NCI-H446 treated with DMSO at 0.1 percent for 48 hours (cell line): ENCODE measurements at places on chromosomes 6 and 20.

GRCh38 chr6:162493917-162494316 lies 233.6 kb downstream of the PRKN start:
- DNase-seq = no peak

DNA sequence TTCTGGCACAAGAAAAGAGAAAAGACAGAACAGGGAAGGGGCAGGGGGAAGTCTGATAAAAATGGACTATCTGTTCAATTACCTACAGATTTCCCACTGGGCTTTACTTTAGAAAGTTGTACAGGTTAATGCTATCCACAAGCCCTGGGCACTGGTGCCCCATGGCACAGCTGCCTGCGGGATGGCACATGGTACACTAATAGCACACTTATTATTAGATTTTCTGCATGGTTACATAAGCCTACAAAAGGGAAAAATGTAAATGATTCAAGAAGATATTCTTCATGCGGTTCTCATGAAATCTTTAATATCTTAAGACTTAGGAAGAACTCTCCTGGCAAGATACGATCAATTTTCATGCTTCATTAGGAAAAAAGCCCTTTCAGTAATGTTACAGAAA lies 137.5 kb downstream of the GMPR start:
- DNase-seq = no peak

GRCh38 chr6:117561128-117561527 lies 41.2 kb downstream of the GOPC start:
- DNase-seq = no peak

- DNase-seq = peak; percentile 27
These were observed 44.9 kb upstream of the TLDC2 start for GRCh38 chr20:36830791-36831691.

DNA sequence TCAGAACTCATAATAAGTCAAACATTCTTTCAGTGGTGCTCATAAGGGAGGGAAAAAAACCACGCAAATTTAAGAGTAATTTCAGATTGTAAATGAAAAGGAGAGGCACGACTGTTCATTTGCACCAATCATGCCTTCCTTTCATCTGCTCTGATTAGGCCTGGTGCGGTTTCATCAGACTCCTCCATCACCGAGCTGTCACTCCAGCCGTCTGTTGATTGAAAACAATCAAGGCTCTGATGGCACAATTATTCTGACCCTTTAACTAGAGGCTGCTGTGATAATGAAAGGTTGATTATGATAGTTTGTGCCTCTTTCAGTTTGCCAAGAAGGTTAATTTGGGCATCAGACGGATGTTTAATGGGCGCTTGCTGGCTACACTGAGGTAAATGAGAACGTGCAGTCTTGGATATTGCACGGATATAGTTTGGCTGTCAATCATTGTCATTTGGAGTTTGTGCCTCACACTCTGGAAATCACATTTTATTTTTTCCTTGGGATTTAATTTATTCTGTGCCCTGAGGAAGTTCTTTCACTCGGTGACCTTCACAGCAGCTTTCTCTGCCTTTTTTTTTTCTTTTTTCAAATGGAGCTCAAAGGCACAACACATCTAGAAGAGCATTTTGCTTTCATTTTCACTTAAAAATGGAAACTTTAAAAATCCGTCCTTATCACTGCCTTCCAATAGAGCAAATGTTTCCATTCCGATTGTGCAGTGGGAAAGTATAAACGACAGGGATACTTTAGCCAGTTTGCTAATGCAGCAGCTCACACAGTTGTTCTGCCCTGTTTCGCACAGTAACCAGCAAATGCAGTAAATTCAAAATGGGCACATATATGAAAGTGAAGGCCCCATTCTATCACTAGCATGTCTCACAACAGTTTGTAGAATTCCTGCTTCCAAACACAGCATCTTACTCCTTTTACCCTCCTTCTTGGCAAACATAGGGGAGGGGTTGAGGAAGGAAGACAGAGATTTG lies 172.8 kb downstream of the KLHL32 start:
- no peak for DNase-seq

GRCh38 chr6:26232940-26233648 lies 131.9 kb upstream of the BTN3A2 start:
- DNase-seq = no peak

DNA sequence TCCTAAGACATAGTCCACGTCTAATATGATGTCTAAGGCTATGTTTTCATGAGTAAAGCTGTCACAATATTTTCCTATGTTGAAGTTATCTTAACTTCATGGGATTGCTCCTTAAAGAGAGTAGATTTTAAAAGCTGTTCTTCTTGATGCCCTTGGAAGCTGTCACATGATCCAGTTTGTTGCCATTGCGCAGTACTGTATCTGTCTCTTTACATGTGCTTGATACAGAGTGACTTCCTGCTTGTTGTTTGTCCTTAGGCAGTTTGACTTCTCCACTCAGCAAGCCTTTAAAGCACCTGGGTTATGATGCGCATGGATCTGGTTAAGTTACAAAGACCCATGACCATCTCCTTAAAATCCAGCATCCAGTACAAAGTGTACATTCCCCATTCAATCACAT lies 85.4 kb downstream of the CDYL start:
- no peak for DNase-seq

DNA sequence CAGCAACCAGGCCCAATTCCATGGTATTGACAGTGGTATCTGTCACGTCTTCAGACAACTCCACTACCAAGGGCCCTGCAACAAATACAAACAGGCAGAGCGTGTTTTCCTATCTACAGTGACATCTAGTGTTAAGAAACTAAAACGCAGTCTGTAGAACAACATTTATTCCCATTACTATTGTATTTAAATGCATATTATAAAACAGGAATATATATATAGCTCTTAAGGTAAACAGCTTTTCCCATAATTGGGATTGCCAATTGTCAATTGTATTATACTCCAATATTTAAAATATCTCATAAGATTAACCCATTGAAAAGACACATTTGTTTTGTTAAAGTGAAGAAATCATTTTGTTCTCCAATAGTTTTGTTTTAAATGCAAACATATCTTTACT lies 97.2 kb downstream of the KIF16B start:
- DNase-seq = peak; percentile 68

- no peak for DNase-seq
These were observed 29.6 kb upstream of the TMEM244 start for GRCh38 chr6:129890701-129891100.

DNA sequence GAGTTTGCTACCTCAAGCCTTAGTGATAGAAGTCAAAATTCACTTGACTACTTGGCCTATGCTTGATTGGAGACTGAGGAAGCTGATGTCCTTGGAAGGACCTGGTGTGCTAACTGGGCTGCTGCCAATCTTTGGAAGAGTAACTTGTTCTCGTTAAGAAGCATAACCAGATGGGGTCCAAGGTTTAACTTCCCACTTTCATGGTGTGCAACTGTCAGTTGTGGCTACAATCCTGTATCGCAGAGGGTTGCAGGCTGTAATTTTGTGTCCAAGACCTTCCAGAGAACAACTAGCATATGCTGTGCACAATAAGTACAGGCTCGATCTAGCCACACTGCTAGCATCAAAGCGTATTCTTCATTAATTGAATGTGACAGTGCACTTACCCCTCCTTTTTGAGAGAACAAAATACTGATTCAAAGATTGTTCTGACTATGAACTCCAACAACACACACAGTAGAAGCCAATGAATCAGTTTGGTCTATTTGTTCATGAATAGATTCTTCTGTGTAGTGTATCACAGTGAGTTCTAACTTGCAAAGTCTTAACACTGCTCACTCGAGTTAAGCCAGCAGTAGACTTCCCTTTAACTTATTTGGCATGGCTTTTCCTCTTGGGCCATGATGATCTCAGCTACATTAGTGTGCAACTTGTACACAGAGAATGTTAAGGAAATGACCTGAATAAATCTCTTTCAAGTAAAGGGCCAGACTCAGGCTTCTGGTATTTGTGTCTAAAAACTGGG lies 15.8 kb upstream of the PLCB1 start:
- no peak for DNase-seq

GRCh38 chr6:125549202-125549884 lies 200.1 kb upstream of the HEY2 start:
- no peak for DNase-seq

GRCh38 chr6:169156108-169156792 lies 97.4 kb downstream of the THBS2 start:
- DNase-seq = no peak

GRCh38 chr20:5657190-5657875 lies 92.9 kb upstream of the SHLD1 start:
- no peak for DNase-seq

GRCh38 chr20:32941155-32941885 lies 62.9 kb downstream of the SUN5 start:
- no peak for DNase-seq

DNA sequence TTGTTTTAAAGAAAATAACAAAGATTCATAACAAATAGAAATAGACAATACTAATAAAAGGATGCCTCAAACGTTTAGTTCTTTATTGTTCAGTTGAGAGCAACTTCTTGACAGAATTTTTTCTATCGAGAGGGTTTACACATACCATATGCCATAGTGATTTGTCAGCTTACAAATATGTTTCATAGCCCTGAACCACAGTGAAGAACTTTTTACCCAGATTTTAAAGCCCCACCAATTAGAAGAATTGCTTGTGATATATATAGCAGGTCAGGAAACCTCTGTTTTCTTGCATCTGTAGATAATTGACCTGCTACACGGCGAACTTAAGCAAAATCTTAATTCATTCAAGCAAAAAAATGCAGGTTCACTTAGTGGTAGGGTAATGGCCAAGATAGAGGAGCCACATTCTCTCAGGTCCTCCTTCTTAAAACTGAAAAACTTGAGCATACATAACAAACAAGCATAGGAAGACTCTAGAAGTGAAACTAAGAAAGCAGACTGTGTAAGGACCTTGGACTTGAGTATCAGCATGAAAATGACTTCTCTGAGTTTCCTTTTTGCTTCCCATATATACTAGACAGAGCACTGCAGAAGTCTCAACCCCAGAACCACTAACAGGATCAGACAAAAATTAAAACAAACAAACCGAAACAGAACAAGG lies 39.5 kb downstream of the CRISP1 start:
- DNase-seq = no peak

DNA sequence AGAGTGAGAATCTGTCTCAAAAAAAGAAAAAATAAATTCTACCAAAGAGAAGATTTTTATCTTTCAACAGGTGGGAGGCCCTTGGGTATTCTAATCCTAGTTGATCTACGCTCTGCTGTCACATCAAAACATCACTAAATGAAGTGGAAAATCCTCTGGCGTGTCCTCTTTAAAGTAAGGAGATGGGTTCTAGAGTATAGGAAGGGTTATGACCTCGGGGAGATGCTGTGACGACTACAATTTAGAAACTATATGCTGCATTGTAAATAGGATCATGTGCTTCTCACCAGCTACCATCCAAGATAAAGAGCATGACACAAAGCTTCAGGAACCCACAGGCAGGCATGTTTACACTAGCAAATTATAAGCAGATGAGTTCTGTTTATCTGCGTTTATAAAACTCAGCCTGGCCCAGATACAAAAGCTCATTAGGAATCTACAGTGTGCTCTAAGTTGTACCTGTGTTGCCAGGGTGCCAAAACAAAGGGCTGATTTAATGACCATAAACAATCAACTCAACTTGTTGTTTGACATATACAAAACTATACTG lies 197.1 kb upstream of the PLN start:
- DNase-seq = no peak

DNA sequence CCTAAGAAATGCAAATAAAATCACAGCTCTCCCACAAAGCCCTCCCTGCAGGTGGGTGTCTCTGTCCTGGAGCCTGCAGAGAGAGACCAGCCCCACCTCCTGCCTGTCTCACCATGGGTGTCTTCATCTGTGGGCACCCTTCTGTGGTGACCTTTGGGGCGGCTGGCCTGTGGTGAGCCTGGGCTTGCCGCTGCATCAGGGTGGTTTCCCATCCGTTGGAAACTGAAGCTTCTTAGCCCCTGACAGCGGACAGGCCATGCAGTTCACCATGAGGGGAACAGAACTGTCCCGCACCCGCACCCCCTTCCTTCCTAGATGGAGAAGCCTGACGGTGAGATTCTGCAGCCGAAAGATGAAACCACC lies 42.3 kb upstream of the FRMD1 start:
- no peak for DNase-seq

DNA sequence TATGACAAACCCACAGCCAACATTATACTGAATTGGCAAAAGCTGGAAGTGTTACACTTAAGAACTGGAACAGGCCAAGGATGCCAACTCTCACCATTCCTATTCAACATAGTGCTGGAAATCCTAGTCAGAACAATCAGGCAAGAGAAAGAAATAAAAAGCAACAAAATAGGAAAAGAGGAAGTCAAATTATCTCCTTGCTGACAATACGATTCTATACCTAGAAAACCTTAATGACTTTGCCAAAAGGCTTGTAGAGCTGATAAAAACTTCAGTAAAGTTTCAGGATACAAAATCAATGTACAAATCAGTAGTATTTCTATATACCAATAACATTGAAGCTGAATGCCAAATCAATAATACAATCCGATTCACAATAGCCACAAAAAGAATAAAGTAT lies 32.4 kb downstream of the OR5V1 start:
- DNase-seq = no peak

DNA sequence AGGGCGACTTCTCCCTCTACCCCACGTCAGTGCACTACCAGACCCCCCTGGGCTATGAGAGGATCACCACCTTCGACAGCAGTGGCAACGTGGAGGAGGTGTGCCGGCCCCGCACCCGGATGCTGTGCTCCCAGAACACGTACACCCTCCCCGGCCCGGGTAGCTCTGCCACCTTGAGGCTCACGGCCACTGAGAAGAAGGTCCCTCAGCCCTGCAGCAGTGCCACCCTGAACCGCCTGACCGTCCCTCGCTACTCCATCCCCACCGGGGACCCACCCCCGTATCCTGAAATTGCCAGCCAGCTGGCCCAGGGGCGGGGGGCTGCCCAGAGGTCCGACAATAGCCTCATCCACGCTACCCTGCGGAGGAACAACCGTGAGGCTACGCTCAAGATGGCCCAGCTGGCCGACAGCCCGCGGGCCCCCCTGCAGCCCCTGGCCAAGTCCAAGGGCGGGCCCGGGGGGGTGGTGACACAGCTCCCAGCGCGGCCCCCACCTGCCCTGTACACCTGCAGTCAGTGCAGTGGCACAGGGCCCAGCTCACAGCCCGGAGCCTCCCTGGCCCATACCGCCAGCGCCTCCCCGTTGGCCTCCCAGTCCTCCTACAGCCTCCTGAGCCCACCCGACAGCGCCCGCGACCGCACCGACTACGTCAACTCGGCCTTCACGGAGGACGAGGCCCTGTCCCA lies 57.5 kb upstream of the TMEM181 start:
- DNase-seq = no peak

DNA sequence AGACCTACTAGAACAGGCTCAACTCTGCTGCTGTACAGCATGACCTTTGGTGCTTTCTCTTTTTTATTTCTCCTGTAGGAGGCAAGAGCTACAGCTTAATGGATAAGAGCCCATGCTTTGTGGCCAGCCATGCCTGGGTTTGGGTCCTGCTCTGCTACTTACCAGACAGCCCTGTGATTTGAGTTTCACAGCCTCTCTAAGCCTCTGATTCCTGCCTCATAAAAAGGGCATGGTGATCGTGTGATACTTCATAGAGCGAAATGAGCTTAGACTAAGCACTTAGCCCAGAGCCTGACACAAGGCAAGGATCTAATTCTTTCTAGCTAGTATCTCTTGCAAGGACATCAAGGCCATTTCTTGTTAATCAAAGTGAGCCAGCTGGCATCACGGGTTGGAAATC lies 19.3 kb upstream of the PDE7B start:
- no peak for DNase-seq

- DNase-seq = no peak
These were observed 556 bp upstream of the YWHAB start for GRCh38 chr20:44884907-44885391.
